Activated naive CD4-positive, alpha-beta T cell (primary cell): ENCODE measurements at places on chromosomes 3 and 15.

- DNase-seq = no peak
These were observed 41.5 kb upstream of the RBMS3 start for GRCh38 chr3:29239376-29239775.

GRCh38 chr3:42705962-42706585 lies 3.5 kb upstream of the HHATL start:
- DNase-seq = no peak

DNA sequence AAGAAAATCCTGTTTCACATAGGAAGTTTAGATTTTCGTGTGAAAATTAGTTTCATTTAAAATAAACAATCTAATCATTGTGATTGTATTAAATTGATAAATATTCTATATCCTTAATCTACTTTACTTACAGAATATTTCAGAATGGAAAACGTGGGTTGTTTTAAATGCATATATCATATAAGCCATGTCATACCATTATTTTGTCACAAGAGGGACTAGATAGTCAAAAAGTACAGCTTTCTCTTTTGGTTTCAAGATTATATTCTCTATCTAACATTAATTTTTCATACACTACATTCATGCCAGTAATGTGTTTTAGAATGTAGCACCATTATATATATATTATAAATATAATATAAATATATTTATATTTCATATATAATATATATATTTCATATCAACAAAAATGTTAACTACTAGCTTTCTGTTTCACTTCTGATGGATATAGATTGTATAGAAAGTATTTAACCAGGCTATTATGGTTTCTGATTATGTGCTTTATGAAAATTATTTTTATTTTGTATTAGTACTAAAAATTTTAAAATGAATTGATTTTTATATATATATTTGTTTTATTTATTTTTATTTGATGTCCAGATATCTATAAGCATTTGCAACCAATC lies 45.3 kb downstream of the OSTN start:
- DNase-seq = no peak

DNA sequence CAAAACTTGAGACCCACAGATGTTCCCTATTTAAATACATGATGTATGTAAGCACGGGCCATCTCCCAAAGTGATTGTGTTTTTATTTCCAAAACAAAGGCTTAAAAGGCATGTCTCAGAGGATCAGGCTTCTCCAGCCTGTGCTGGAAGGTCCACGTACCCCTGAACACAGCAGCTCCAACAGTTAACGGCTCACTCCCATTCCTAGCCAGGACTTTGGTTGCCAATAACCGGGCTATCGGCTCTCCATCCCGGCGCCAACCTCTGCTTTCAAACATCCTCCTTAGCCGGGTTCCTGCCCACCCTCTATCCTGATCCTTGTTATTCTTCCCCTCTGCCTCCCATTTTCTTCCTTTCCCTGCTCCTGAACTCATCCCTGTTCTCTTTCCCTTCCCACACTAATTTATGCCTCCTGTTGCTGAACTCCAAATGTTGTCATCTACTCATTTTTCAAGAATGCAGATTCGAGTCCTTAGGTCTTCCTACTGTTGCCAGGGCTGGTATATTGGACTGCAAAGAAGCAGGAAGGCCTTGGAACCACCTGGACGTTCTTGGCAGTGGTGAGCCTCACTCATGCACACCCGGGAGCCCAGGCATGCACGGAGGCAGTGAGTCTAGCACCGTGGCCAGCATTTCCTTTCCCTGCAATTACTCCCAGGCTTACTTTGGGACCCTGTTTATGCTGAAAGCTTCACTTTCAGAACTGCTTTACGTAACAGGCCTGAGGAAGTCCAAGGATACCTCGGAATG lies 128.4 kb upstream of the RAD18 start:
- DNase-seq = no peak

- DNase-seq = no peak
These were observed 28.8 kb upstream of the TF start for GRCh38 chr3:133717424-133717823.

DNA sequence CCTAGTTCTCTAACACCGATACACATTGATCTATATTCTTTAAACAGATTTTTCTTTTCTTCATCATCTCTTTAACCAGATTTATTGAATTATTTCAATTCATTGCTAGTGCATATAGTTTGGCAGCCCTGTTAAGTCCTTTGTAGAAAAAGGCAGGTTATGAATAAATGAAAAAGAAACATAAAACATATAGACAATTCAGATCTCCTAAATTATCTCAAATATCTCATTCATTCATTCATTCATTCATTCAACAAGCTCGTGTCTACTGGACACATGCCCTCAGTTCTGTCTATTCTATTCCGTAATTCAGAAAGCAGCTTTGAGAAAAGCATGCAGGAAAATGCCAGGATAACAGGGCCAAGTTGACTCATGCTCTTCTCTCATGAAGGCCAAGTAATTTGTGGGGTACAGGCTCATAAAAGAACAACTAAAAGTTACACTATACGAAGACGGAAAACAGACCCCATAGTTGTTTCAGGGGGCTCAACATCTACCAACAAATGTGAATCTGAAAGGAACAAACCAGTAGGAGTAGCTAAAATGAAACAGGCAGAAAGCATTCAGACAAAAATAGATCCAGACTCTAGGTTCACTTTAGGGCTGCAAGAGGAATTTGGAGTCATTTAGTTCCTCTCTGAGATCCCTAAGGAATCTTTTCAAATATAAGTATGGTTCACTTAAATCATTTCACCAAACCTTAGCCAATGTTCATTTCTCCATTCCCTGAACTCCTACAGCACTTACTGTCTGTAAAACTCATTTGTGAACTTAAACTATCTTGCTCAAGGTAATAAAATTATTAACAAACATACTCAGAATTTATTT lies 7.5 kb downstream of the ZNF148 start:
- DNase-seq = no peak

GRCh38 chr3:73094129-73094528 lies 32.7 kb downstream of the EBLN2 start:
- no peak for DNase-seq

- no peak for DNase-seq
These were observed 520 bp downstream of the TMEM42 start for GRCh38 chr3:44862226-44862637.

DNA sequence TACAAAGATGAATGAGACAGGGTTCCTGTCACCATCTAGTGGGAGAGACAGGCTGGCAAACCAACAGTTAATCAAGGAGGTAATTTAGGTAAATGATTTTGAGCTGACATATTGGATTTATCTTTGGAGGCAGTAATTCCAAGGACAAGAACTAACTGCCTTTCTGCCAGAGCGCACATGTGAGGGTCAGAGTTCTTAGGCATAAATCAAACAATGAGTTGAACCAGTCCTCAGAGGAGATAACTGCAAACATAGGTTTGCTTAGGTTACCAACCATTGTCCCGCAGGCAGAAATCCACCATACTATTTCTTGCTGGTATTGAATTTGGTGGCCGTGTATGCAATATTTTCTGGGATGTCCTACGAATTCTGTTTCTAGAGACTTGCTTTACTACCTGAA lies 14.2 kb upstream of the PPP1R2 start:
- DNase-seq = no peak
